ENCODE measurements at places on chromosomes 6 and 20. TPM values are rescaled to one million over a fixed set of nuclear protein-coding genes. Genes with fewer than 3 reads are reported as not detected.

ULBP1 gene
- not detected for total RNA-seq

ADGRF5 gene
- 5.1 TPM for total RNA-seq

GRCh38 chr6:8420031-8420588, 15.2 kb downstream of the SLC35B3 start:
- H3K4me1 ChIP-seq: no peaks in the 10 kb centered on the region
- no peaks in the 10 kb centered on the region for H3K27me3 ChIP-seq
- no peak overlapping the region for H3K27ac ChIP-seq
- H3K36me3 ChIP-seq: no peaks in the 10 kb centered on the region

DNA sequence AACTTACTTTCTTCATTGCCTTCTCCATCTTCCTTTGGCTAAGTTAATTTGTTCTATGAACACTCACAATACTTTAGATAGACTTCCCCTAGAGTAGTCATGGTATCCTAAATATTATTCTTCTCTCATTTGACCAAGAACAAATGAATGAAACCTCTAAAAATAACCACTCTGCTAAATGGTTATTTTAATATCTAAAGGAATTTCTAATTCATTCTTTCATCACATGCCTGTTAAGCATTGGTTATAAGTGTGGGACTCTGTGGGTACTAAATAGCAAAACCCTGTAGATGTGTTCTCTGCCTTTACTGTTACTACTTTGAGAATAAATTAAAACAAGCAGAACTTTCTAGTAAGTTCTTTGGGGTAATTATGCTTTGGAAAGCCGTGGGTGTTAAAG, 138.9 kb downstream of the EYA4 start:
- DNase-seq: no peak
- H3K4me3 ChIP-seq: no peak overlapping the region
- no peak overlapping the region for H3K27ac ChIP-seq
- H3K4me1 ChIP-seq: no peaks in the 10 kb centered on the region
- H3K36me3 ChIP-seq: no peaks in the 10 kb centered on the region

DNA sequence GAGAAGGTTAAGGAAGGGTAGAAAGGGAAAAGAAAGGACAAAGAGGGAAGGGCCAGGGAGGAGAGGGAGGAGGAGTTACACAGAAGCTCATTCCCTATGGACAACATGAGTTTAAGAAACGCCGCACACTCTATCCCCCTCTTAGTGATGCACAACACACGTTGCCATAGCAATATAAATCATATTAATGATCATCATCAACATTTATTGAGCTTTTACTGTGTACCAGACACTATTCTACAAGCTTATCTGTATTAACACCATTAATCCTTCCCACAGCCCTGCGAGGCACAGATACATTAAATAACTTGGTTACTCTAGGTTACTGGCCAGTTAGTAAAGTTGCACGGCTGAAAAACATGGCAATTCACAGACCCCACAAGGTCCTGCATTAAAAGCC, 234.8 kb downstream of the PTPRT start:
- no peaks in the 10 kb centered on the region for H3K36me3 ChIP-seq
- DNase-seq: no peak
- H3K27me3 ChIP-seq: no peaks in the 10 kb centered on the region
- no peak overlapping the region for H3K4me3 ChIP-seq
- no peak overlapping the region for H3K27ac ChIP-seq

GRCh38 chr20:59794555-59794954, 138.9 kb downstream of the SYCP2 start:
- no peak overlapping the region for H3K27ac ChIP-seq
- H3K36me3 ChIP-seq: no peaks in the 10 kb centered on the region
- H3K27me3 ChIP-seq: no peaks in the 10 kb centered on the region

GRCh38 chr20:51360451-51361201, 181.9 kb downstream of the NFATC2 start:
- H3K4me3 ChIP-seq: no peak overlapping the region
- peaks cover 3% of the 10 kb centered on the region for H3K4me1 ChIP-seq
- no peaks in the 10 kb centered on the region for H3K27me3 ChIP-seq
- no peak for DNase-seq
- H3K36me3 ChIP-seq: no peaks in the 10 kb centered on the region
- no peak overlapping the region for H3K27ac ChIP-seq

DNA sequence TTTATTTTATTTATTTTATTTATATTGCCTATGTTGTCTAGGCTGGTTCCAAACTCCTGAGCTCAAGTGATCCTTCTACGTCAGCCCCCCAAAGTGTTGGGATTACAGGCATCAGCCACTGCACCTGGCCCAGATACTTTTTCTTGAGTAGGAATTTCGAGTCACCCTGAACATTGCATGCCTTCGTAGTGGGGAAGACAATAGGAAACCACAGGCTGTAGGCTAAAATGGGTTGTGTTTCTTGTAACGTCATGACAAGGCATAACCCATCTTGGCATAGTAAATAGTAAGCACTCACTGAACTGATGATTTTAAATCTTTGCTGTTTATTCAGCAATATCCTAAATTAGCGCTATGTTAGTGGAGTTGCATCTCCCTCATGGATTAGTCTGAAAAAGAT, 34.9 kb downstream of the PTPN1 start:
- H3K4me3 ChIP-seq: no peak overlapping the region
- H3K27ac ChIP-seq: no peak overlapping the region
- H3K27me3 ChIP-seq: no peaks in the 10 kb centered on the region
- H3K36me3 ChIP-seq: no peaks in the 10 kb centered on the region
- no peak for DNase-seq
- H3K4me1 ChIP-seq: peaks cover 24% of the 10 kb centered on the region

GRCh38 chr6:54099225-54099624, 12.0 kb upstream of the MLIP start:
- H3K36me3 ChIP-seq: no peaks in the 10 kb centered on the region
- no peak overlapping the region for H3K4me3 ChIP-seq
- no peaks in the 10 kb centered on the region for H3K27me3 ChIP-seq
- no peak overlapping the region for H3K27ac ChIP-seq
- no peaks in the 10 kb centered on the region for H3K4me1 ChIP-seq
- no peak for DNase-seq

DNA sequence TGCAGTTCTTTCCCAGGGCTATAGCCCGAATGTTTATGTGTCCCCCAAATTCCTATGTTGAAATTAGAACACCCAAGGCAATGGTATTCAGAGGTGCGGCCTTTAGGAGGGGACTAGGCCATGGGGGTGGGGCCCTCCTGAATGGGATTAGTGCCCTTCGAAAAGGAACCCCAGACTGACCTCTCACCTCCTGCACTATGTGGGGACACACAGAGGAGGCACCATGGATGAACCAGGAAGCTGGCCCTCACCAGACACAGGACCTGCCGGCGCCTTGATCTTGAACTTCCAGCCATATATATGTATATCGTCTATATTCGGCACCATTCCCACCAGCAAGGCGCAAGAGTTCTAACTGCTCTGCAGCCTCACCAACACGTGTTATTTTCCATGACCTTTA, 101.5 kb upstream of the BHLHE23 start:
- no peaks in the 10 kb centered on the region for H3K36me3 ChIP-seq
- no peak overlapping the region for H3K27ac ChIP-seq
- no peak overlapping the region for H3K4me3 ChIP-seq

DNA sequence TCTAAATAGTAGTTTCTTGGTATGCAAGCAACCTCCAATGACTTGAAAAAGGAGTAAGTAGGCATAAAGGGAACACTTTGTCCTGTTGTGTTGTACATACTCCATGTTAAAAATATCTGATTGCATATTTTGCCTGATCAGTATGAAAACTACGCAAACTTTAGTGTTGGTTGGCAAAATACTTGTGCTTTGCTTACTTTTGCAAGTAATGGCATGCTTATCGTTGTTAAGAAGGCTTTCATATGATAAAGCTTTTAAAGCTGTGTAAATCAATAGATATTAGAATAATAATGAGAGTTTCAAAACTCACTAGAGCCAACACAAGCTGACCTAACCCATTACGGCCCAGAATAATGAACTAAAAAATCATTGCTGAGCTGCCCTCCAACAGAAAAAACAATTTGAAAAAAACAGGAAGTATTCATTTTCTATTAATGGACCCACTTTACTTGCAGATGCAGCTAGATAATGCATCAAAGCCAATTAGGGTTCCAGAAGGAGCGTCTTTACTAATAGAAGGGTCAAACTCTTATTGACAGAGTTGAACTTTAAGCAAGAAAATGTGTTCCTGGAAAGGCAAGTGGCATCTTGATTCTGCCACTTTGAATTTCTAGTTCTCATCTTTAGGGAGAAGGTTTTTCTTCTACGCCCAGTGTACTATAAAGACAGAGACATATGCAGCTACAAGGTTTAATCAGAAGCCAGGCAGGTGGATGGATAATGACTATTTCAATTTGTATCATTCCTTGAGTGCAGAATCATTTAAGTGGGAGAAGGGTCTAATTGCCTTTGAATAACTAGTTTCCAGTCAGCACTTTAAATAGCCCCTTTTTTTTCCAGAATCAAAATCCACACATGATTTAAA, 82.2 kb downstream of the SNAP25 start:
- H3K27ac ChIP-seq: no peak overlapping the region
- H3K27me3 ChIP-seq: no peaks in the 10 kb centered on the region
- no peak for DNase-seq

- H3K4me1 ChIP-seq: no peaks in the 10 kb centered on the region
- DNase-seq: no peak
- H3K27me3 ChIP-seq: no peaks in the 10 kb centered on the region
- H3K36me3 ChIP-seq: no peaks in the 10 kb centered on the region
- H3K27ac ChIP-seq: no peak overlapping the region
These were observed 1.3 kb upstream of the CST9L start for GRCh38 chr20:23569570-23569969.

- H3K4me3 ChIP-seq: no peak overlapping the region
- H3K27ac ChIP-seq: no peak overlapping the region
- no peaks in the 10 kb centered on the region for H3K27me3 ChIP-seq
- no peaks in the 10 kb centered on the region for H3K36me3 ChIP-seq
- no peak for DNase-seq
These were observed 28.6 kb upstream of the GTSF1L start for GRCh38 chr20:43755390-43755789.

GRCh38 chr6:35343092-35343834, 905 bp downstream of the PPARD start:
- H3K27ac ChIP-seq: peak overlapping the region; percentile 88
- no peaks in the 10 kb centered on the region for H3K36me3 ChIP-seq
- peaks cover 2% of the 10 kb centered on the region for H3K4me1 ChIP-seq
- H3K4me3 ChIP-seq: peak overlapping the region; percentile 67
